DMS79 (cell line): ENCODE measurements at places on chromosomes 4 and X.

DNA sequence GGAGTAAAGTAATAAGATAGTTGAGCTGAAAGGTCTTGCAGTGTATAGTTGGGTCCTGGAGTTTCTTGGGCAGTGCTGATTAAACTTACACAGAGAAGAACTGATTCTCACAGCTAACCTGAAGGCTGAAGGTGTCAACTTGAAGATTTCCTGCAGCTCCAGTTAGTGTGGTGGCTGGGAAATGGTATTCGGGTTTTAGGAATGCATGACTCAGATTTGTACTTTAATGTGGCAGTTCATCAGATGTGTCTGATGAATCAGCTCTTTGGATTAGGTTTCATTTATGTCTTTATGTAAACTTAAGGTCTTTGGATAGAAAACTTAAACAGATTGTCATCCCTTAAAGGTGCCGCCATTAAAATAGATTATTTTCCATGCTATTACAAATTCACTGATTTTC, 200.0 kb downstream of the IL1RAPL1 start:
- no peak for DNase-seq

GRCh38 chr4:113756005-113756410, 5.5 kb downstream of the CAMK2D start:
- no peak for DNase-seq

DNA sequence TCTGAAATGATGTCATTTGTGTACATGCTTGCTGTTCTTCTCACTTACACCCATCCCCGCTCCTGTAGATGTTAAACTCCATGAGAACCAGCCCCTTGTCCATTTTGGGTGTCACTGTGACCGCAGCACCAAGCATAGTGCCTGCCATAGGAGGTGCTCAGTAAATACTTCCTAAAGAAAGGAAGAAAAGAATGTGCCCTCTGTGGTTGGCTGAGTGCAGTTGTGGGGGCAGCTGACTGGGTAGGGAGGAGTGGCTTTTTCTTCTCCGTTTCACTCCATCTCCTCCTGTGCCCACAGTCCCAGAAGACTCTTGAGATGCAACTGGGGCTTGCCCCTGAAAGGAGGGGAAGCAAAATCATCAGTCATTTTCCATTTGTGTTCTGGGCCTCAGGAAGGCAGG, 25.5 kb downstream of the PHEX start:
- peak; percentile 10 for DNase-seq

DNA sequence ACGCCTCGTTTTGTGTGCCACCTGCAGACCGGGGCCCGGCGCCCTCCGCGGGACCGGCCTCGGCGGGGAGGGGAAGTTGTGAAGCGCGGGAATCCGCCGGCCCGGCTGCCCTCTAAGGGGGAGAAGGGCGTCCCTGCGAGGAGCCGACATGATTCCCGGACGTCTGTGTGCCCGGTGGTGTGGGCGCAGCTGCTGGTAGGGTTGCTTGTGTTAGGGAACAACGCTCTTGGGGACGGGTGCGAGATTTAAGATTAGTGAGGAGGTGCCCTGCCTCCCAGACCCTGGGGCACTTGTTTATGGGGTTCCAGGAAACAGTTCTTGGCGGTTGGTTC, 627 bp downstream of the CDKN2AIP start:
- no peak for DNase-seq

GRCh38 chrX:9942086-9942485, 25.1 kb upstream of the CLDN34 start:
- no peak for DNase-seq

- no peak for DNase-seq
Measured at GRCh38 chr4:7213807-7214206, 21.5 kb downstream of the SORCS2 start.

DNA sequence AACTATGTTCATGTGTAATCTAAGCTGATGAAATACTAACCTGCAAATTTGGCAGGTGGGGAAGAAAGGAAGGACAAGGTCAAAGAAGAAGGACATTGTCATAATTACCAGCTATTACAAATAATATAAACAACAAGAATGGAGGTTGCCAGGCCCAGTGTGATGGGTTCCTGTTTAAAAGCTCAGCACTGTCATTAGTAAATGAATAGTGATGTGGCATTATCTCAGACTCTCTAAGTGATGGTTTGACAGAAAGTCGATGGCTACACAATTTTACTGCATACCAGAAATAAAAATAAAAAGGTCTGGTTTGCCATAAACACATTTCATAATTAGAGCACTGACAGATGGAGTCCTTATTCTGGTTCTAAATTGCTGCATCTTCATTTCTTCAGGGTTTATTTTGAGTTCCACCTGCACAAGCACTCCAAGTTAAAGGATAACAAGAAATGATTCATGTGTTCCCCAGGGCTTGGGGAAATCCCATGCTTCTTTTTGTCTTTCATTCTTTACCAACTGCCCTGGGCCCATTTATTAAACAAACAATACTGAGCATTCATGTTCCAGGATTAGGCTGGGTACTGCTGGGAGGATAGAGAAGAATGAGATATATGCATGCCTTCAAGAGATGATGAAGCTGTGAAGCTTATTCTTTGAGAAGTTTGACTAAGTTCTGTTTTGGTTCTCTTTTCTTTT, 367.8 kb upstream of the RASGEF1B start:
- DNase-seq = no peak

GRCh38 chrX:44503560-44503959, 39.1 kb downstream of the FUNDC1 start:
- no peak for DNase-seq

DNA sequence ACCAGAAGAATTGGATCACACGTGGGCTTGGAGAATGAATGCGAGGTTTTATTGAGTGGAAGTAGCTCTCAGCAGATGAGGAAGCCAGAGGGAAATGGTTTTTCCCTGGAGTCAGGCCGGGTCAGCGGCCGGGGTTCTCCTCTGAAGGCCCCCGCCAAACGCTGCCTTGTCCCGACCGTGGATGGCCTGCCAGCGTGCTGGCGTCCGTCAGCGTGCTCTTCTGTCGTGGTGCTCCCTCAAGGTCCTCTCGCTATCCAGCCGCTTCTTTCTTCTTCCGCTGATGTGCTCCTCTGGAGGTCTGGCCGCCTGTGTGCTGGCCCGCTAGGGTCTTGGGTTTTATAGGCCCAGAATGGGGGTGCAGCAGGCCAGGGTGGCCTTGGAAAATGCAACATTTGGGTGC, 632.2 kb downstream of the TRAM1L1 start:
- DNase-seq = no peak

DNA sequence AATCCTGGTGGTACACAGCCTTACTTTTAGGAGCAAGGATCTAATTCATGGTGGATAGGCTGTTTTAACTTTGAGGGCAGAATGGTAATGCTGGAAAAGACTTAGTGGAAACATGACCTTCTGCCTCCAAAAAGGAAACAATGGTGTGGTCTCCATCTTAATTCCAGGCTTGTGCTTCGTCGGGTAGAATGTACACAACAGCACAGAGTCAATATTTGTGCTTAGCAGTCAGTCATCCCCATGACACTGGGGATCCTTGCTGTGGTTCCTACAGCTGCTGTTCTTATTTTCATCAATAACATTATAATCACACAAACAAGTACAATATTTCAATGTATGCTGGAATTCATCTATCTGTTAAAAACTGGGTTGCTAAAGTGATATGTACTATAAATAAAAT, 104.4 kb downstream of the HHIP start:
- DNase-seq = no peak

DNA sequence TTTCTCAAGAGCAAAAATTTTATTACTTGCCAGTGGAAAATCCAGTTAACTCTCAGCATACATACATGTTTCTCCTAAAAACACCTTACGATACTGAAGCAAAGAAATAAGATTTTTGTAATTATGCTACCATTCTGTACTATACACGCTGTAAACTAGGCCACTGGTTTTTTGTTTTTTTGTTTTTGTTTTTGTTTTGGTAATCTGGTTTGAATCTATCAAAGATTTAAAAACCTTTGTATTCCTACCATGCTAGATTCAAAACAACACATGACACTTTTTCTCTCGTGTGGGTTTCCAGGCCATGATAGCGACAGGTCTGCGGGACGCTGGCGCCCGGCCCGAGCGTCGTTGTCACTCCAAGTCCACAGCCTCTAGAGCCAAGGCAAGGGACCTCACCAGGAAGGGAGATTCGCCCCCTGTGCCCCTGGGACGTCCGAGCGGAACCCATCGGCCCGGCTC, 723 bp downstream of the TMEM192 start:
- DNase-seq = no peak

GRCh38 chr4:114177628-114178027, 198.2 kb upstream of the ARSJ start:
- no peak for DNase-seq

DNA sequence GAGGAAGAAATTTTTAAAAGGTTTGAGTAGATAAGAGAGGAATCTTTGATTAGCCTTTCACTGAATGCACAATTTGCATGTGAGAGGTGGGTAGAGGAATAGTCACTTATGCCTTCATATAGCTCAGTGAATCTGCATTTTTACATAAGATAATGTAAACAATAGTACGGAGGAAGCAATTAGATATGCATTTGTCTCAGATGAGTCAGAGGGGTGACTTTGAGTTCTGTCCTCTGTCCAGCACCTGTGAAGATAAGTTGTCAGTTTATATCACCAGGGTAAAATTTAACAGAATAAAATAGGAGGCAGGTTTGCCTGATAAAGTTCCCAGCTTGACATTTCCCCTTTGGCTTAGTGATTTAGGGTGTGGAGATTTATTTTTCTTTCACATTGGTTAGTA, 841.9 kb downstream of the PCDH18 start:
- no peak for DNase-seq

GRCh38 chr4:123444290-123444731, 47.7 kb downstream of the SPRY1 start:
- DNase-seq = no peak

DNA sequence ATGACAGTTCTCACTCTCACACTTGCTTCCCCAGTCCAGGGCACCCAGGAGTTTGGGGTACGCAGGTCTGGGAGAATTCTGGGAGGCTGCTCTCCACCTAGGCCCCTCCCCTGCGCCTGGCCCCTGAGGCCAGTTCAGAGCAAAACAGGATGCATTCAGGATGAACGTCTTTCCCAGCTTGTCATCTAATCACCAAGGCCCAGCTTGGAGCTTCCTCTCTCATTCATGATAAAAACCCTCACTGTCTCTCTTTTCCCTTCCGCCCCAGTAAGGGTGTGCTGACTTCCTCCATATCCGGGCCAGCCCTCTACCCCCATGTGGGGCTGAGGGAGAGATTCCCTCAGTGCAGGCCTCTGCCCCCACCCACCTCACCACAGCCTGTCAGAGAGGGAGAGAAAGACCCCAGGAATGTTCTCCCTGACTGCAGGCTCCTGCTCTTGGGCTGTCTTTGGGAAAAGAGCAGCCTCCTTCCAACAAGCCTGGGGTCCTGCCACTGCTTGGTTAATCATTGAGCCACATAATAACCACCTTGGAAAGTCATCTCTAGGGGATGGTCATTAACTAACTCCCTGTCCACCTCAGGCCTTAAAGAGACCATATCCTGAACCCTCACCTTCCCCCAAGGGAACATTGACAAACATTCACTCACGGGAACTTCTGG, 50.1 kb downstream of the STARD8 start:
- DNase-seq = no peak

DNA sequence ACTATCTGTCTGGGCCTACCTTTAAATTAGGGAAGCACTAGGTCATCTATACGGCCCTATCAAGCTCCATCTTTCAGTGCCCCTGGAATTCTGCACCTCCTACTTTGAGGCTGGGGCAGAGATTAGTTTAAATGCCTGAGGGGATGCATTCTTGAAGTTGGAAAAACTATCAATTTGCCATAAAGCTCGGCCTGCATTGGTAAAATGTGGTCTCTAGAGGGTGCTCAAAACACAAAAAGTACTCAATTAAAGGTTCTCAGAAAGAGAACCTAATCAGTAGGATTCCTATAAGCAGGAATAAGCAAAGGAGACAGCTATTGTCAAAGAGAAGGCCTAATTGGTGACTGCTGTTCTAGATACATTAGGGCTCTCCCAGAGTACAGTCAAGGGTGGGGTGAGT, 111.7 kb downstream of the AMER1 start:
- DNase-seq = no peak

DNA sequence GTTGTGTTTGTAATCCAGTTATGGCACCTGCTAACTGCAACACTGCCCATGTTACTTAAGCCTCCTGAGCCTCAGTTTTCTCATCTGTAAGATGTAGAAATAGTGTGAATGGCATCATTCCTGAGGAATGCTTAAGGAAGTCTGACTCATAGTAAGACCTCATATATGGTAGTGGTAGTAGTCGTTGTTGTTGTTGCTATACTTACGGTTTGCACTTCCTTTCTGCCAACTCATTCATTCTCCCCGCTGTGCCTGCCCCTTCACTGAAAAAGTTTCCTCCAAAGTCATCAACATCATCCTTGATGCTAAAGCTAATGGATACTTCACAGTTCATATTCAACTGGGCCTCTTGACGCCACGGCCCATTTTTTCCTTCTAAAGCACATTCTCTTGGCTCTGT, 54.2 kb upstream of the SPANXN3 start:
- no peak for DNase-seq

GRCh38 chr4:75099321-75099720, 166.4 kb downstream of the PARM1 start:
- DNase-seq = no peak

- no peak for DNase-seq
Measured at GRCh38 chr4:98199247-98199646, 56.0 kb upstream of the STPG2 start.

GRCh38 chrX:39752815-39753214, 344.9 kb downstream of the BCOR start:
- no peak for DNase-seq

DNA sequence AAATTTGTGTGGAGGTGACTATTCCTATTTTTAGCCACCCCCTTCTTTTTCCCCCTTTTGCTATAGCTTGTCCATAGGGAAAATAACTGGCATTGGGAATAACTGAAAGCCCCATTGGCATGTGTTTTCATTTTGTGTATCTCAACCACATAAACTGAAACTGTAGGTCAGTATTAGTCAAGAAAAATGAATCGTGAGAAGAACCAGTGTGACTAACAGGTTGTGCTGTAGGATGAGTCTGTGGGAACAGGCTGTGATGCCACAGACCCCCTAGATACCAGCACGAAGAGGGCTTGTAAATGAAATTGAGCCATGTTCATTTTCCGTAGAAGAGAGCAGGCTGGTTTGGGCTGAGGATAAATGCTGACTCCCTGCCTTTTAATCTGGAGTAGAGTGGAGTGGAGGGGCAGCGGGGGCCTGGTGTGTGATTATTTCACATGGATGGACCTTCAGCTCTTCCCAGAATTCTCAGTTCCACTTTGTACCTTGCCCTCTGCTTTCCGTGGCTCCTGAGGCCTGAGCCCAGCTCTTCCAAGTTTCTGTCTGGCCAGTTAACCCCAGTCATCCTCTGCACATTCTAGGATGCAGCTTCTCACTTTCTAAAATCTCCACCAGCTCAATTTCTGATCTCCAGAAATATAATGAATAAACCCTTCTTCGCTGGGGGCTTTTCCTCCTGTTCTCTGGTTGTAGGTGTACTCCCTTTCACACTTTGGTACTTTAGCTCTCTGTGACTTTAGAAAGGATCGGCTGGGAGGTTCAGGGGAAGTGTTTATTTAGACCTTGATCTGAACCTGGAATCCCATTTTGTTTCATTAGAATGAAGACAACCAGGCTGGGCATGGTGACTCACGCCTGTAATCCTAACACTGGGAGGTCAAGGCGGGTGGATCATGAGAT, 37.3 kb downstream of the DCUN1D4 start:
- no peak for DNase-seq

- DNase-seq = no peak
Measured at GRCh38 chr4:155842080-155842479, 24.0 kb downstream of the ASIC5 start.

GRCh38 chrX:22012051-22012450, 20.1 kb upstream of the PHEX start:
- DNase-seq = no peak
